Activated T-cell treated with anti-CD3 and anti-CD28 coated beads, Interleukin-2, amount 50 U/mL, for 72 hours (primary cell): ENCODE measurements at places on chromosomes 3 and 15. TPM values are rescaled to one million over a fixed set of nuclear protein-coding genes. Genes with fewer than 3 reads are reported as not detected.

DNAJA4 gene
- total RNA-seq, result 30.7 TPM

ZBTB47 gene
- total RNA-seq, result 0.55 TPM

DNA sequence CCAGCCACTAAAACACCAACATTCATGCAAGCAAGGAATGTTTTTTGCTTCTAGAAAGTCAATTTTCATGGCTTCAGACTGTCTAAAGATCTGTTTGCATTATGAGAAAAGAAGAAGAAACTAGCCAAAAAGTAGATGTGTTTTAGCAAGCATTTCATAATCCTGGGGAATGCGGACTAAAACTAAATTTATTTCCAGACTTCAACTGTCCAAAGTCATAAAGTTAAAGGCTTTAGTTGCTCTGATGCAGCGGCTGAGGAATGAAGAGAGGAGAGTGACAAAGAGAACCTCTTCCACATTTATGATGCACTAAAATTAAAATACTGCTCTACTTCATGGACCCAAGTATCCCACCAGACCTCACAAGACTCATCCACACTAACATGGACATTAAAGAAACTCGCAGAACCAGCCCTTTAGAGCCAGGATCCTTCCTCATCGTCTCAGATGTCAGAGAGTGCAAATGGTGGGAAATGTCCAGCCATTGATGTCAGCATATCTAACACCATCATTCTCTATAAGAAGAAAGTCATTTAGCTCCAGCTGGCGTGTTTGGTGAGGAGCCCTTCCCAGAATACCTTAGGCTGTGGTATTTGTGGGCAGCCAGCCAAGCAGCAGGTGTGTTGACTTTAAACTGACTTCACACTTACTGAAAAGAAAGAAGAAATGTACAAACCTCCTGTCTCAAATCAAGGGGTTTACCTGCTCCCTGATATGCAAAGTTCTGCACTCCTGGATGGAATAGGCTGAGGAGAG lies 17.4 kb downstream of the FYCO1 start:
- H3K4me1 ChIP-seq, result peaks cover 85% of the 10 kb centered on the region
- peak; percentile 78 for DNase-seq
- H3K4me3 ChIP-seq, result peak overlapping the region; percentile 89

GRCh38 chr3:125191730-125192129 lies 20.8 kb downstream of the SLC12A8 start:
- no peak for DNase-seq
- H3K36me3 ChIP-seq, result no peaks in the 10 kb centered on the region
- H3K4me3 ChIP-seq, result no peak overlapping the region
- H3K27me3 ChIP-seq, result peaks cover 16% of the 10 kb centered on the region

GRCh38 chr15:40787344-40787841 lies 17.6 kb downstream of the C15orf62 start:
- DNase-seq, result peak; percentile 66
- no peaks in the 10 kb centered on the region for H3K27me3 ChIP-seq
- peaks cover 5% of the 10 kb centered on the region for H3K36me3 ChIP-seq

- H3K4me1 ChIP-seq, result no peaks in the 10 kb centered on the region
- no peaks in the 10 kb centered on the region for H3K36me3 ChIP-seq
- H3K27ac ChIP-seq, result no peak overlapping the region
- no peak overlapping the region for H3K4me3 ChIP-seq
Measured at GRCh38 chr15:77656294-77656693, 23.6 kb upstream of the LINGO1 start.
